ENCODE measurements at places on chromosomes 16 and 17.

DNA sequence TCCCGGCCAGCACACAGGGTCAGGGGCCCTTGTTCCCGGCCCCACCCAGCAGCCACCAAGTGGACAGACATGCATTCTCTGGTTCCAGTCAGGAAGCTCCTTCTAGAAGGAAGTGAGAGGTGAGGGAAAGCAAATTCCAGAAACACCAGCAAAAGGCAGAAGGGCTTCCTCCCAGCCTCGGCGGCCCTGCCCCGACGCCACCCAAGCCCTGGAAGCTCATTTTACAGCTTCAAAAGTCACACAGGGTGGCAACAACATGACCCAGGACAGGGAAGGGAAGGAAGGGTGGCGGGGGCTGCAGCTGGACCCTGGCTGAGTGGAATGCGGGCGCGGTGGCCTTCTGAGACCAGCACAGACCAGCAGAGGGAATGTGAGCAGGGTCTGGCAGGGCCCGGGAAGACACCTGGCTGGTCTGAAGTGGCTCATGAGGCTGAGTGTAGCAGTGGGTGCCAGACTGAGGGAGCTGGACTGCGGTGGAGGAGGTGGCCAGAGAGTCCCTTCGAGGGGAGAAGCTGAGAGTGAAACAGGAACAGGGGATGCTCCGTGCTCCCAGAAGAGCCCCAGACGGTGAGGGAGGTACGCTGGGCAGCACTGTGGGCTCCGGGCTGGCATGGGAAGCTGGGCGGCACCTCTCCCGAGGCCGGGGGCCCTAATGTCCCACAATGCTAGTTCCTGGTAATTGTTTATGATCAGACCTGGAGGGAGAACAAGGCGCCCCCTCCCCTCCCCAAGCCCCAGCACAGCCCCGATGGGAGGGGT is 1.9 kb upstream of the UNC13D start:
- no peak for DNase-seq

GRCh38 chr17:18008496-18009268 is 30.3 kb downstream of the ATPAF2 start:
- DNase-seq: no peak

GRCh38 chr16:2429771-2430663 is 770 bp downstream of the CCNF start:
- DNase-seq: no peak

DNA sequence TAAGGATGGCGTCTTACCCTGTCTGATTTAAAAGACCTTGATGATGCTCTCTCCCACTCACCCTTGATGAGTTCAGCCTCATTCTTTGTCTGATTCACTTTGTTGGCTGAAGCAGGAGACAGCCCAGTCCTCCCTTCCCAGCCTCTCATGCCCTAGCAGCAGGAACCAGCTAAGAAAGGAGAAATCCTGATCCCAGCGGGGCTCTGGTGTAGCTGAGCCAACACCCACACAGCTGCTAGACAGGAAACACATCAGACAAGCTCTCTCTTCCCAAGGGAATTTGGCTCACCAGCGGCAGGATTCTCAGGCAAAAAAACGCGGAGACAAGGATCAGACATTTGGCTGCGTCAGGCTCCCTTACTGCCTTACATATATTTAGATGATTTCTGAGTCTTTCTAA is 211.5 kb downstream of the CDH11 start:
- DNase-seq: no peak

GRCh38 chr17:16917671-16918394 is 54.1 kb downstream of the TNFRSF13B start:
- DNase-seq: no peak

GRCh38 chr17:43341715-43342588 is 56.8 kb upstream of the ARL4D start:
- no peak for DNase-seq

GRCh38 chr17:77207689-77208216 is 67.0 kb downstream of the SEC14L1 start:
- DNase-seq: no peak

DNA sequence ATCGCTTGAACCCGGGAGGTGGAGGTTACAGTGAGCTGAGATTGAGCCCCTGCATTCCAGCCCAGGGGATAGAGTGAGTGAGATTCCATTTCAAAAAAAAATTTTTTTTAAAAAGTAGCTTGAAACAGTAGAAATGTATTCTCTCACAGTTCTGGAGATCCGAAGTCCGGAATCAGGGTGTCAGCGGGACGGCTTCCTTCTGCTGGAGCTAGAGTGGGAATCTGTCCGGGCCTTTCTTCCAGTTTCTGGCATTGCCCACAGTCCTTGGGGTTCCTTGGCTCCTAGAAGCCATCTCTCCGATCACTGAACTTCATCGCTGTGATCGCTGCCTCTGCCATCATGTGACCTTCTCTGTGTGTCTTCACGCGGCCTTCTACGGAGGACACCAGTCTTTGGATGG is 181.2 kb upstream of the CIBAR2 start:
- DNase-seq: no peak

GRCh38 chr16:35298460-35299243 is 1839.2 kb downstream of the TP53TG3F start:
- no peak for DNase-seq

DNA sequence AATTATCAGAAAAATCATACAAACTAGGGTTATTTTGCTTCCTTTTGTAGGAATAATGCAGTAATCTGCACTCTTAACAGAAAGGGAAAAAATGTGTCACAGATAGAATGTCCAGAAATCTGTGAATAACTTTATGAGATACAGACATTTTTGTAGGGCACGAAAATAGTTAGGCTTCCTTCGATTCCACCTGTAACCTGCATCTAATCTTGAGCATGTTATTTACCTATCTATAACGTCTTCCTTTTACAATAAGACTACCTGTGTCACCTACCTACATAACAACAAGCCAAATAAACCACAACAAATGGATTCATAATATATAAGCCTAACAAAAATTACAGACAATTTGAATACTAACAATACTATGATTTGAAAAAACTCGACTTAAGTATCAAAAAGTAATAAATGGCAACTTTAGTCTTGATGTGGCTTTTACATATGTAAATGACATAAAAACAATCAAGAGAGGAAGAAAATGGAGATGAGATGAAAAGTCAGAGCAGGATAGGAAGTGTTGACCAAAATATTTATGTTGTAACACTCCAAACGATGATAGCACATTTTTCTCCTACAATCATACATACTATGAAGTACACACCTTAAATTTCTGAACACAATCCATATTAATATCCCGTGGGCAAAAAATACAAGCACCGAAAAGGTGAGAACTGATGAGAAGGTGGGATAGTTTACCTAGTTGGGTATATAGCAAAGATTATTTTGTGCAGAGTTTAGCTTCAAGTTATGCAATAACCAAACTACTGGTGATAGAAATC is 2.5 kb downstream of the STAT5B start:
- DNase-seq: no peak

DNA sequence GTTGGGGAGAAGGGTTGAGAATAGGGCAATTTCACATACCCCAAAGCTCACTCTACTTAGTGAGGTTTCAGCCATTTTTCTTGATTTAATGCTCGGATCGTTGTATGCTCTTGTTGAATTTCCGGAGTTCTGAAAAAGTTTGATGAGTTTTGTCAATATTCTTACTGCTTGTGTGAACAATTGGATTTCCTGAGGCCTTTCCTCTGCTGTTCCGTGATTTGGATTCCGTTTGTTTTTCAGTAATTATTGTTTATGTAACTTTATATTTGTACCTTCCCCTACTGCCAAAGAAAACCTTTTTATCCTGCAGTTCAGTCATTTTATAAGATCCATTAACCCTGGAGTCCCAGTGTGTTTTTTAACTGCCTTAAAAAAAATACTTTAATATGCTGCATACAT is 62.9 kb downstream of the PHKB start:
- no peak for DNase-seq

GRCh38 chr17:65627891-65628643 is 66.6 kb upstream of the AXIN2 start:
- no peak for DNase-seq

DNA sequence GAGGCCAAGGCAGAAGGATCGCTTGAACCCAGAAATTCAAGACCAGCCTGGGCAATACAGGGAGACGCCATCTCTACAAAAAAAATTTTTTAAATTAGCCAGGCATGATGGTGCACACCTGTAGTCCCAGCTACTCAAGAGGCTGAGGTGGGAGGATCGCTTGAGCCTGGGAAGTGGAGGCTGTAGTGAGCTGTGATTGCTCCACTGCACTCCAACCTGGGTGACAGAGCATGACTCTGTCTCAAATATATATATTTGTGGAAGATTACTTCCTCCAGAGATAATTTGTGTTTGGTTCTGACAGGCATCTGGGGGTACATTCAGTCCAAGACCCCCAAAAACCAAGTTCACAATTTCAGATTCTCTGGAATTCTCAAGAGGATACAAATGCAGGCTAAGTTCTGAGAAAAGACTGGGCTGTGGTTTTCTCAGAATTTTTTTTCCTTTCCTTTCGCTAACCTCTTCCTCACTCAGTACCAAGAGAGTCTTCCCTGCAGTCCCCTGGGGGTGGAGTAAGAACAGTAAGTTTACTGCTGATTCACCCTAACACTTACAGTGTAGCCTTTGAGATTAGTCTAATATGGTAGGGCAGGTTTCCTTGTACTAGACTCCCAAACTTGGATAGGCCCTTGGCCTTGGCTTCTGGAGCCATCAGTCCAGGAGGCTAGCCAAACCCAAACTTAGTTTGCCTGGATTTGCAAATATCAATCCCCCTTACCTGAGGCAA is 15.1 kb downstream of the GSDMB start:
- DNase-seq: no peak

DNA sequence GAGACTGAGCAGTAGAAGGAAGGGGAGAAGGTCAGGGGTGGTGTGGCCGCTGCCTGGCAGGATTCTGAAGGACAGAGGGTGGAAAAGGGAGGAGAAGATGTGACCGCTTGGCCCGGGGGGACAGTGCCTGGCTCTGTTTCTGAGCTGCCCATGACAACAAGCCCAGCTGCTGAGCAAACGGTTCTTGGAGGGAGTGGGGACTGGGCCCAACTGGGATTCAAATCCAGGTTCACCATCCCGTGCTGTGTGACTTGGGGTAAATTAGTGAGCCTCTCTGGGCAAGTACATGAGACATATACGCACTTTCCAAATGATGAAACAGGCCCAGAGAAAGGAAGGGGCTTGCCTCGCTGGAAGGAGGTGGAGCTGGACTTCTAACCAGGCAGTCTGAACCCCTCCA is 23.3 kb downstream of the SEC14L5 start:
- DNase-seq: no peak

- no peak for DNase-seq
Observed at GRCh38 chr16:59180083-59180476, 446.0 kb upstream of the GOT2 start.

DNA sequence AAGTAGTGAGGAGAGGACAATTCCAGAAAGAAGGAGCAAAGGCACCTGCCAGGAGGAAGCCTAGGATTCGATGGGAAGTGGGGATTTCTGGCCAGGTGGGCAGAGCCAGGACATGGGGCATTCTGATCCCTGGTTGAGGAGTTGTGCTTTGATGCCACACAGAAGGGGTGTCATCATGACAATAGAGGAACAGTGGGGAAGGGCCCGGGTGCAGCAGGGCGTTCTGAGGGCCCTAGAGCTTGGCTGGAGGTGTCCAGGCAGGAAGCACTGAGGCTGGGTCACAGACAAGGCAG is 4.3 kb downstream of the EVPLL start:
- DNase-seq: no peak

DNA sequence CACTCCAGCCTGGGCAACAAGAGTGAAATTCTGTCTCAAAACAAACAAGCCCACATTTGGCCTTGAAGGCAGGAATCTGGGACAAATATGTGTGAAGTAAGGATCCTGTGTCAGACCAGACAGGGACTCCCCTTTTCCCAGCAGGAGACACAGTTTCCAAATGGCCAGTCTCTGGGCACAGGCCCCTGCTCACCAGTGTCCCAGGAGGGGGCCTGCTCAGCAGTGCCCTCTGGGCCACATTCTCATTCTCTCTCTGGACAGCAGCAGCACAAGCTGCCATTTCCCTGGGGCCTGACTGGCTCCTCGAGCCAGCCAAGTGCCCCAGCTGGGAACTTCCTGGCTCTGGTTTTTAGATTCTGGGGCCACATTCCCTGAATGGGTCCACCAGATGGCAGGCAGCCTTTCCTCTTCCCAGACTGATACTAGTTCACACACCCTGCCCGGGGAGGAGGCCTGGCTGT is 11.7 kb upstream of the MNT start:
- DNase-seq: no peak

DNA sequence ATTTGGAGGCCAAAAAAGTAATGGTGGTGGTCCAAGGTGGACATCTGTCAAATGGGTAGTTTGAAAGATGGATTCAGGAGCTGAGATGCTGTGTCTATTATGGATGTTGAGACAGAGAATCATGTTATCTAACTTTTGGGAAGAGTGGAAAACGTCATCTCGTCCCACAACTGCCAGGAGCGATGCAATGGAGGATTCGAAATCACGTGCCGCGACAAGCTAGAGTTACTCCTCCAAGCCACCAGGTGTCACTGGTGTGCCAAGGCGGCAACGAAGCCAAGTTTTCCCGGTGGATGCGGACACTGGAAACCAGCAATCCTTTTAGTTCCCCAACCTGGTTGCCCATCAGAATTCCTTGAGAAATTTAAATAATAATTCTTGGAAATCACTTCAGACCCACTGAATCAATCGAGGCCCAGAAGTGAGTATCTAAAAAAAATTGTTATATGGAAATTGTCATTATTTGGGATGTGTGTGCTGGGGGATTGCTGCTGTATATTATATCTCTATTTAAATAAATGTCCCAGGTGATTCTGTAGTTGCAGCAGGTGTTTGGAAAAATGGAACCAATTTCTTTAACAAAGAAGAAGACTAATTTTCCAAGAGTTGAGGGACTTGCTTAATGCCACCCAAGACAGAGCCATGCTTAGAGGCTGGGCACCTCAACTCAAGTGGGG is 206.1 kb downstream of the HAPSTR1 start:
- DNase-seq: no peak

- DNase-seq: no peak
Observed at GRCh38 chr17:75400326-75400939, 5.0 kb downstream of the GRB2 start.

DNA sequence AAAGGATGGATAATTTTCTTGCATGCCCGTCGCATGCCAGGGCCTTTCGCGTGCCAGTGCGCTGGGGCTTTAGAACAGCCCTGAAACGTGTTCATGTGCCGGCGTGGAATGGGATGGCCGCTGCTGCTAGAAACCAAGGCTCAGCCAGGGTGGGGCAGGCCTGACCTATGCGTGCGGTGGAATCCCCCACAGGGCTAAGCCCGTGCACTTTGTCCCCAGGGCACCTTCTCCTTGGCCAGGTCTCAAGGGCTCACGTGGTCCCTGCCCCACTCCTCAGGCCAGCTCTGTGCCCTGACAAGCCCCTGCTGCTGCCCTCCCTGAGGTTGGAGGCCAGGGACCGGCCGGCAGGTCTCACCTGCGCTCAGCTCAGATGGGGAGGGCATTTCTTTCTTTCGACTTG is 13.1 kb upstream of the RNF213 start:
- DNase-seq: no peak
